Memory B cell (primary cell): ENCODE measurements at places on chromosomes 1 and 21.

GRCh38 chr1:91381844-91382243 lies 22.8 kb downstream of the HFM1 start:
- DNase-seq: no peak

DNA sequence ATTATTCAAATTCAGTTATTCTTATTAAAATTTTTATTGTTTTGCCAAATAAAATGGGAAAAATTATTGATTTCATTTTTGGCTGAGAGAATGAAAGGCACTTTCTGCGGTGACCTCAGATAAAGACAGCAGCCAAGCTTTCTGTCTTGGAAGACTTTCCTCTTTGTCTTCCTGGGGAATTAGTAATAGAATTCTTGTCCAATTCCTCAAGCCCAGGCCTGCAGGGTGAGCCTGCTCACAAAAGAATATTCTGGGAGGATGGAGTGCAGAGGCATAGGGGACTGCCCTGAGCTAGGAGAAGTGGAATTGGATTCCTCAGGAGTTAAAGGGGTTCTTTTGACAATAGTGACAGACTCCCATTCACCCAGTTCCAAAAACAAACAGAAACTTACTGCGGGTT lies 614.5 kb upstream of the ADGRL2 start:
- no peak for DNase-seq

DNA sequence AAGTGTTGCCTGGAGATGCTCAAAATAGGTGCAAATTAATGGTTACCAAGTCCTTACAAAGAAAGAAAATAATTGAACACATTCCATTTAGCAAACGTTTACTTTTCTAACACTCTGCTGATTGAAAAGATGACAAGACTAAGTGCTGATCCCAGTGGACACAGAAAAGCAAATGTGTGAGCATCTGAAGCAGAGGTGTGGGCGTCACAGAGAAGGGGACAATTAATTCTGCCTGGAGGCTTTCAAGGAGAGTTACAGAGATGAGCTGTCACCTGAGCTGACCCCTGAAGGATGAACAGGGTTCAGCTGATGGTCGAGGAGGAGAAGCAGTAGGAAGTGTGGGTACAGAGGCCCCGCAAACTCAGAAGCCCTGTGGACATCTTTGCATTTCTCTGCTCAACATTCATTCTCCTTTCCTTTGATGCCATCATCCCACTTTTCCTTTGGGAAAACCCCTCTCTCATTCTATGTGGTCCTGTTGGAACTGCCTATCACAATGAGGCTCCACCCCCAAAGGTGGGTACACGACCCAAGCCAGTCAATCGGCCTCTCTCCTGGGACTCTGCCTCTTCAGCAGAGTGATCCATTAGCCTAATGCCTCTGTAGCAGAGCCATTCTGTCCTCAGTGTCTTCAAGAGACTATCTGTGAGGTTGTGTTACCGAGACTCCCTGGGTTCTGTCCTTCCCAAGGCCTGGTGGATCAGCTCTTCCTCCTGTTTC lies 17.2 kb upstream of the PLA2G2E start:
- DNase-seq: no peak

- no peak for DNase-seq
Observed at GRCh38 chr1:44700573-44700972, 26.1 kb downstream of the ARMH1 start.

DNA sequence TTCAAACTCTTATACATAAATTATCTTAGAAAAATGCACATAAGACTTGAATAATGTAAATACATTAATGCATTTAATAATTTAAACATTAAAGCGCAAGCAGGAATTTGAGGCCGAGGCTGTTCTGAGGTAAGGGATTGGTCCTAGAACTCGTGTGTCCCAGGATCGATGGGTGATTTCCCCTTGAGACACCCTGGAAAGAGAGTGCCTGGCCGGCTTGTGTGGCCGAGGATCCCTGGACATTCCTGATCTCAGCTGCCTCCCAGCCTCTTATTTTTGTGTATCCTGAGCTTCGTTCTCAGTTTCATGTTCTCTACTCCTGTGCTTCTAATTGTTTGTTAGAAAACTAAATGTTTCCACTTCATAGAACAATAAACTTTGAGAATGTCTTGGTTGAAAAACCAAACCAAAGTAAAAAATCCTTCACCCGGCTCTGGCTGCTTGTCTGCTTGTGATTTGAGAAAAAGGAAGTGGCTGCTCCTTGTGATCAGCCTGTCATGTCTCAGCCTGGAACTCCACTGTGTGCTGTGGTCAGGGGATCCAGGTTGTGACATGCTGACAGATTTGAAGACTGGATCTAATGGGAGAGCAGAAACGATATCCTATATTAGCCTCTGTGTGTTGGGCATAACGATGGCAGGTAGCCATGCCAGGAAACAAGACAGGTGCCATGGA lies 40.7 kb downstream of the PEX14 start:
- DNase-seq: no peak

DNA sequence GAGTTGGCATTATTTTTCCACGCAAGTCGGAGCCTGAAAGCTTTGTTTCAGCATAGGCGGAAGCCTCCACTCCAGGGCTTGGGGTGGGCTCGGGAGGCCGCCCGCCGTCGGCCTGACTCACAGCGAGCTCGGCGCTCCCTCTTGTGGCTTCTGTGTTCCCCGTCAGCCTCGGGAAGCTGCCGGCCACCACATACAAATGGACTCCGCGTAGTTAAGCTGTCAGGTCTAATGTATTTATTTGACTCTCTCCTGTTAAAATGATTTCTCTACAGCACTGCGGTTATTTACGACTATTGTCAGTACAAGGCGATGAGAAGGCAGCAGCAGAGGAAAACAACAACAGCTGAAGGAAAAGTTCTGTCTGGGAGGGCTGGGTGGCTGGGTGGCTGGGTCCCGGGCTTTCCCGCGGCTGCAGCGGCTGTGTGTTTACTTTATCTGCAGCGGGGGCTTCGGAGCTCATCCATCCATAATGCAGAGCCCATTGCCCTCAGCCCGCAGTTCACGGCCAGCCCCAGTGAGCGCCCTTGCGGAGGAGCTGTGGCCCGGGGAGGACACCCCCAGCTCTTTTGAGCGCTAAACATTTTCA lies 375.7 kb upstream of the CAMK1G start:
- no peak for DNase-seq

- no peak for DNase-seq
Observed at GRCh38 chr21:31847761-31848160, 25.1 kb upstream of the HUNK start.

DNA sequence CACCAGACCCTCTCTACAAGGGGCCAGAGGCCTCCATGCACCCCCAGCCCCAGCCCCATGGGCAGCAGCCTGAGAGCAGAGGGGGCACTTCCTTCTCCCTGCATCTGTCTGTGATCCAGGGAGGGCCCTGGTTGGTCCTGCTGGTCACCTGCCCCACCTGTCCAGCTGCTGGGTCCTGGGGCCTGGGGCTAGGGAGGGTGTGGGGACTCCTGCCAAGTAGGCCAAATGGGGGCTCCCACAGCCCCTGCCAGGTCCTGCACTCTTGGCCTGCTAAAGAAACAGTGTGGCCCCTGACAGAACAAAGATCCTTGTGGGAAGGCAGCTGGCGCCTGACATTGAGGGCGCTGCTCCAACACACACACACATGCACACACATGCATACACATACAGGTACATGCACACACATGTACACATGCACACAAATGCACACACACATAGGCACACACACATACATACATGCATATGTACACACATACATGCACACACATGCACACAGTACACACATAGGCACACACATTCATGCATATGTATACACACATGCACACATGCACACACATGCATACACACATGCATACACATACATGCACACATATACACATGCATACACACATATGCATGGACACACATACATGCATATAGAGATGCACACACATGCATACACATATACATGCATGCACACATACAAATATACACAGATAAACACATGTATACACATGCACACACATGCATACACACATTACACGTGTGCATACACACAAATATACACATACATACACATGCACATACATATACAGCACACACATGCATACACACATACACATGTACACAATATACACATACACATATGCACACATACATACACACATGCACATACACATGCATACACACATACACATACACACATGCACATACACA lies 49.9 kb downstream of the TRPM2 start:
- no peak for DNase-seq

DNA sequence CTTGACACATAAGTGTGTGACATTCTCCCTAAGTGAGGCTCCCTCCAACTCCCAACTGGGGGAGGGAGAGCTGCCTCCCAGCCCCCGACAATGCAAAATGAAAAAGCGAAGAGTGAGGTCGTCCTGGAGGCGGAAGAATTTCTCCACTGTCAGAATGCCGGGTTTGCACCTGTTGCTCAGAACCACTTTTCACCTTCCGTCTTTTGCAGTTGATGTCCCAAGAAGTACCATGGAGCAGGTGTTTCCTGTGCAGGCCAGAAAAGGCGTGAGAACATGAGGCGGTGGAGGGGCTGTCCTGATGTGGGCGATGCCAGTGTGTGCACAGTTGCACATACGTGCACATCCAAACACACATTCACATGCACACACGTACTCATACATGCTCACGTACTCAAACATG lies 158.6 kb upstream of the AJAP1 start:
- no peak for DNase-seq

DNA sequence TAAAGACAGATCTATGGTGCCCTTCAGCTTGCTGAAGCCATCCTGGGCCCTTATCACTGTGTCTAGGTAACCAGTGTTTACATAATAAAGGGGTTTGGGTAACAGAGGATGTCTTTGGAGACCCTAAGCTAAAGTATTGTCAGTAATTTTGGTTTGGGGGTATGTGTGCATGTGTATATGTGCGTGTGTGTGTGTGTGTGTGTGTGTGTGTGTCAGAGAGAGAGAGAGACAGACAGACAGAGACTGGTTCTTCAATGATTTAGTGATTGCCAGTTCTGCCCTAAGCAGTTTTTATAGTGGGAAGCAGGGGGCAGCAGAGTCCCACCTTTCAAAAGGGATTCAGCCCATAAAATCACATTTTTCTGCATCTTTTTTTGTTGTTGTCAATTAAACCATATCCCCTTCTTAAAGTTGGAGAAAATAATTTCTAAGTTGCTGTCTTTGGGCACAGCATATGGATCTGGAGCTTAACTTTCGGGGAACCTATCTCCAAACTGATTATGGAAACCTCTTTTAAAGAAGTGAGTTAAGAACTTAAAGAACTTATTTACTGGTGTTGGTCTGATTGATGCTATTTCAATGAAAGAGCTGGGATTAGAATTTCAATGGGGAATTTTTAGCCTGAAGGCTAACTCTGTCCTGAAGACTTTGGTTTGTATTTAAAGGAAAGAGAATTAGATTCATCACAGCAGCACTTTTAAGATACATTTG lies 51.1 kb downstream of the ZNF326 start:
- no peak for DNase-seq
